Activated naive CD4-positive, alpha-beta T cell treated with anti-CD3 and anti-CD28 coated beads, Interleukin-2, amount 50 U/mL, for 16 hours (primary cell): ENCODE measurements at places on chromosomes 1 and 21.

DNA sequence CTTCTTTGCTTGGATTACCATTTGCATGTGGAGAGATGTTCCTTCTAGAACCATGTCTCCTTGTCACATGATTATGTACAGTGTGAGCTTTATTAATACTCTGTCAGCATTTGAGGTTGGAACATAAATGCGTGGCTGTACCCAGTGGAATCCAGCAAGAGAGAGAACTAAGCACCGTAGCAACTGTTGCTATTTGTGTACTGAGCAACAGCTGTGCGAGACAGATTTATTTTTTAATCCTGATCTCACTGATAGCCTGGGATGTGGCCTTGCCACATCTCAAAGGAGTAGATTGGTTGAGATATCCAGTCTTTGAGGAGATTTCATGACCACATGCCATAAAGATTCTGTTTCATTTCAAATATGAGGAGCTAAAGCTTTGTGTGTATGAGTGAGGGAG, 43.4 kb downstream of the KIF1B start:
- DNase-seq, result no peak

DNA sequence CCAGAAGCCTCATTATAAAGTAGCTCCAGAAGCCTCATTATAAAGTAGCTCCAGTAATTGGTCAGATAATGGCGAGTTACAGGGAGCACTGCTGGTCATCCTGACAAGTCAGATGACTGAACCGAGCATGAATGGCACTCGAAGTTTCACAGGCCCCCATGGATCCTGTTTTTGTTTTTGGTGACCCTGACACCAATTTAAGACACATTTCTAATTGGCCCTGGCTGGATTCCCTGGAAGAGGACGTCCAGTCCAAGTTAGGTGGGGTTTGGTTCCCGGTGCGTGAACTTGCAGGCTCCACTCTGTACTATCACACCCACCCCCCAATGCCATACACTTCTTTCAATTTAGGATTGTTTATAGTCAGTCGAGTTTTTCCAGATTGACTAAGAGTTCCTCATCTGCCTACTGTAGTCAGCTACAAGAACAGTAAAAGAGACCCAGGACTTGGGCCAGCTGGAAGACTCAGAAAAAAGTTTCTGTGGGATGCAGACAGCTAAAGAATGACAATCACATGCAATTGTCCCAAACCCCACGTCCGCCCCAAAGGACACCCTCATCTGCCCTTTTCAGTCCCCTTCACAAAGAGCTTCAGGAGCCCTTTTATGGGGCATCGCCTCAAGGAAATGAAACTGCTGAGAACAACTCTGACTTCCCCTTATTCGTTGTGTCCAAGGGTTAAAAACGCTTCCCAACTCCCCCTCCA, 2.7 kb downstream of the DHRS3 start:
- DNase-seq, result no peak

DNA sequence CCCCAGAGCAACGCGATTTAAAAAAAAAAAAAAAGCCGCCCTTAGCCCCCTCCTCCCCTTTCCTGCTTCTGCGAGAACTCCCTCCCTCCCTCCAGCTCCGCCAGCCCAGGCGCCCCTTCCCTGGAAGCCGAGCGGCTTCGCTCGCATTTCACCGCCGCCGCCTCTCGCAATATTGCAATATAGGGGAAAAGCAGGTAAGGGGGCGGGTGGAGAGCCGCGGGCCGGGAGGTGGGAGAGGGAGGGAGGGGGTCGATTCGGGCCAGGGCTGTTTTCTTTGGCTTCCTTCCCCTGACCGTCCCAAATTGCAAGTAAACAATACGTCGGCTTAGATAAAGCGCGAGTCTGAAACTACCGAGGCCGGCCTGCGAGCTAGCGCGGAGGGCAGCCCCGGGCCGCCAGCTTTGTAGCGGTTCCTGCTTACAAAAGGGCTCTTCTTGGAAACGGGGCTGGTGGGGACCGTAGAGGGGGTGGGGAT, 408 bp downstream of the LMO4 start:
- DNase-seq, result peak; percentile 30

DNA sequence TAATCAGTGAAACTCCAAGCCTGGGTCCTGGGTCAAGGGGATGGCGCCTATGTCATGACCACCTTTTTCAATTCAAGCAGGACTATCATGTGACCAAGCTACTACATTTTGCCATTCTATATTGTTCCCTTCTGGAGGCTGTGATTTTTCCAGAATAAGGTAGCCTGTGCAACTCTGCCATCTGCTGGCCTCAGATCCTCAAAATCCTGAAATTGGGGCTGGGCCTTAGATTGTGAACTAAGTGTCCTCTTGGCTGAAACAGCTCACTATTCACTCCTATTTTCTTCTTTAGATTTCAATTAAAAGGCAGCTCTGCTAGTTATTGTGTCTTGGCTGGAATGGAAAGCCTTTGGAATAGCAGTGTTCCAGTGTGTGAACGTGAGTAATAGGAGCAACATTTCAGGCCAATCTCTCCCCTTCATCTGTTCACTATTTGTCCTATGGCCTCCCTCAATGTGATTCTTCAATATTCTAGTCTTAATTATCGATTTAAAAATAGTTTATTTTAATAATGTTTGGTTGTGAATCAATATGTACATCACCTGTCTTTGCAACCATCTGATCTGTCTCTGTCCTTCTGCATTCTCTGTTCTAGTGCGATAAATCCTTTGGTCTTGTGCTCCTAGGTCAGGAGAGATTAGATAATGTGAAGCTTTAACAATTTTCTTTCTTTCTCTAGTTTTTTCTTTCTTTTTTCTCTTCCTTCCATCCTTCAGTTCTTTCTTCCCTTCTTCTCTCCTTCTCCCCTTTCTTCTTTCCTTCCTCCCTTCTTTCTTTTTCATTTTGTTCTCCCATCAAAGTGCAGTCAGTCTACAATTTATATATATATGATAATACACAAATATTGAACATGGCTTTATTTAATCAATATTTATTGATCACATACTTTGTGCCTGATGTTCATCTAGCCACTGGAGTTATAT, 69.8 kb downstream of the CR1 start:
- no peak for DNase-seq

- no peak for DNase-seq
These were observed 413.2 kb downstream of the PLA2G4A start for GRCh38 chr1:187241971-187242370.

- DNase-seq, result no peak
These were observed 646.9 kb upstream of the ZP4 start for GRCh38 chr1:238537641-238538040.

DNA sequence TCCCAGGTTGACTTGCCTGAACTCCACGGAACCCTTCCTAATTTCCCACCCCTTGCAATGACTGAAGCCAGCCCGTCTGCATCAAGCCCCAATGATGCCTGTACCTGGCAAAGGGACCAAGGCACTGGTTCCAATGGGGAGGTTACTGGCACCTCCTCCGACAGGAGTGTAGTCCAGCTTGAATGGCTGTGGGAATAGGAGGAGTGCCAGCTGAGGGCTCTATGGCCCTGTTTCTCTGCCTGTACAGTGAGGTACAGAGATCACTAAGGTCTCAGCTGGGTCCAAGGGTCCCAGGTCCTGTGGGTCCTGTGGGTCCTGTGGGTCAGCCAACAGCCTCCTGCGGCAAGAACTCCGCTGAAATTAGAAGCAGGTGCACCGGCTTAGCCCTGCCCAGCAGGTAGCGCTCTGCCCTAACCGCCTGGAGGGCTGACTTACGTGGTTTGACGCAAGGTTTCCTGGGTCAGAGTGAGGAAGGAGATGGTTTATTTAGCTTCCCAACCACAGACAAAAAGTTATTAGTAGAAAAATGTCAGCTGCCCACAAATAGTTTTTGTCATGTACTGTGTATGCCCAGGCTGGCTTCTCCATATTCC, 9.9 kb upstream of the SPRR4 start:
- DNase-seq, result no peak

GRCh38 chr1:147612366-147612765, 58.0 kb downstream of the ACP6 start:
- DNase-seq, result no peak

- no peak for DNase-seq
These were observed 55.2 kb upstream of the TARBP1 start for GRCh38 chr1:234533975-234534876.

GRCh38 chr1:217333939-217334338, 297.0 kb downstream of the GPATCH2 start:
- no peak for DNase-seq

- DNase-seq, result no peak
These were observed 256.8 kb upstream of the C1orf105 start for GRCh38 chr1:172163498-172164215.

DNA sequence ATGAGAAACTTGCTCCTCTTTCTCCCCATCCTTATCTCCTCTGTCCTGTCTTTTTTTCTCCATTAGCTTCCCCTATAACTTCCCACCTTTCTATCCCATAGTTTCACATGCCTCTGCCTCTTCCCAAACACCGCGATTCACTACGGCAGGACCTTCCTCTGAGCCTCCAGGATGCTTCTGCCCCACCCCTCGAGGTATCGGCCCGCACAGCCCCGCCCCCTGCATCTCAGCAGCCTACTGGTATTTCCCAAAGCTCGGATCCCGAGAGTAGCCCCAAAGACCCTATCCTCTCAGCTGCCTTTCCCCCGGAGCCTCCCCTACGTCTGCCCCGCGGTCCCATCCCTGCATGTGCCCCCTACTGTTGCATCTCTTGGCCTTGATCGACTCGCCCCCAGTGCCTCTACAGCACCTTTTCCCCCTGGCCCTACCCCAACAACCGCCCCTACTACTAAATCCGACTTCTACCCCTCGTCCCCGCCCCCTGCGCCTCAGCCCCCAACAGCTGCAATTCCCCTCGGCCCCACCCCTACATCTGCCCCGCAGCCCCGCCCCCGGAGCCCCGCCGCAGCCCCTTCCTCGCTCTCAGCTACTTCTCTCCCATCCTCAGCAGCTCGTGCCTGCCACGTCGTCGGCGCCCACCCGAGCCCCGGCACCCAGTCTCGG, 512 bp downstream of the PIAS3 start:
- DNase-seq, result peak; percentile 72

DNA sequence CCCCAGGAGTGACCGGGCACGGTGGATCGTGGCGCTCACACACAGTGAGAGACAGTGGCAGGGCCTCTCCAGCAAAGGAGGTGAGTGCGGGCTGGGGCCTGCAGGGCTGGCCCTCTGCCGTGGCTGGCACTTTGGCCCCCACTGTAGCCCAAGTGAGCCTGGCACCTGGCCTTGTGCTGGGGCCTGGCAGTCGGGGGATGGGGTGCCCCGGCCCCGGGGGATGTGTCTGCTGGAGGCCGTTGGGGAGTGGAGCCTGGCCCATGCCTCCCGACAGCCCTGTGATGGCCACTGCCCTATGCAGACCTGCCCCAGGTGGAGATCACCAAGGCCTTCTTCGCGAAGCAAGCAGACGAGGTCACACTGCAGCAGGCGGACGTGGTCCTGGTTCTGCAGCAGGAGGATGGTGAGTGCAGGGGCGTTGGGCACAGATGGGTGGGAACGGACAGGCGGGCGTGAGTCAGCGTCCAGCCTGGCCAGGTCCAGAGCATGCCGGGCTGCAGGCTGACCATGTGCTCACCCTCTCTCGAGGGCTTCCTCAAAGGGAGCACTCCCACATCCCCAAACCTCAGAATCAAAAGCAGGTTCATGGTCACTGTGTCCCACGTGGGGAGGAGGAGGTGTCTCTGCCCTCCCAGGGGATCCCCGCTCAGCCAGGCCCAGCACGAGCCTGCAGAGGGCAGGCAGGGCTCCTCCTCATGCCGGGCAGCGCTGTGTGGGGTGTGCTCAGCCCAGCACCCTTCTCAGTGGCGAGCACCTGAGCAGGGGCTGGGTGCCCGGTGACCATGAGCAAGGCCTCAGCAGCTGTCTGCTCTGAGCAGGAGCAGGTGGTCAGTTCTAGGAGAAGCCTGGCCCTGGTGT, 25.3 kb downstream of the ARHGEF16 start:
- DNase-seq, result no peak

DNA sequence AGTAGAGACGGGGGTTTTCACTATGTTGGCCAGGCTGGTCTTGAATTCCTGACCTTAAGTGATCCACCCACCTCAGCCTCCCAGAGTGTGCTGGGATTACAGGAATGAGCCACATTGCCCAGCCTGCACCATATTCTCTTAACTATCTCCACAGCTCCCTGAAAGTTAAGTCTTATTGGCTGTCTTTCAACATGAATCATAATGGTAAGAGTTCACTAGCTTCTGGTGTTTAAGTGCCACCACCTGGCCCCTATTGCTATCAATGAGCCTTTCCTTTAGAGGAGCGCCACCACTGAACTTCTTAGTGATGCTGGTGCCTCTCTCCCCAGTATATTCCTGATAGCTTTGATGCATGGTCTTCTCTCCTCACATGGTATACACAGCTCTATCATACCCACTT, 15.7 kb downstream of the ZFYVE9 start:
- no peak for DNase-seq

DNA sequence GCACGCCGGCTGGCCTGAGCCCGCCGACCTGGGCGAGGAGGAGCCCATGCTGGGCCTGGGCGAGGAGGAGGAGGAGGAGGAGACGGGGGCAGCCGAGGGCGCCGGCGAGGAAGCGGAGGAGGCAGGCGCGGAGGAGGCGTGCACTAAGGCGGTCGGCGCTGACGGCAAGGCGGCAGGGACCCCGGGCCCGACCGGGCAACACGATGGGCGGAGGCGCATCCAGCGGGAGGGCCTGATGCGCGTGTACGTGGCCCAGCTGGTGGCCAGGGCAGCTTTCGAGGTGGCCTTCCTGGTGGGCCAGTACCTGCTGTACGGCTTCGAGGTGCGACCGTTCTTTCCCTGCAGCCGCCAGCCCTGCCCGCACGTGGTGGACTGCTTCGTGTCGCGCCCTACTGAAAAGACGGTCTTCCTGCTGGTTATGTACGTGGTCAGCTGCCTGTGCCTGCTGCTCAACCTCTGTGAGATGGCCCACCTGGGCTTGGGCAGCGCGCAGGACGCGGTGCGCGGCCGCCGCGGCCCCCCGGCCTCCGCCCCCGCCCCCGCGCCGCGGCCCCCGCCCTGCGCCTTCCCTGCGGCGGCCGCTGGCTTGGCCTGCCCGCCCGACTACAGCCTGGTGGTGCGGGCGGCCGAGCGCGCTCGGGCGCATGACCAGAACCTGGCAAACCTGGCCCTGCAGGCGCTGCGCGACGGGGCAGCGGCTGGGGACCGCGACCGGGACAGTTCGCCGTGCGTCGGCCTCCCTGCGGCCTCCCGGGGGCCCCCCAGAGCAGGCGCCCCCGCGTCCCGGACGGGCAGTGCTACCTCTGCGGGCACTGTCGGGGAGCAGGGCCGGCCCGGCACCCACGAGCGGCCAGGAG, 7.2 kb upstream of the IBA57 start:
- DNase-seq, result no peak

GRCh38 chr1:58620259-58620658, 43.2 kb upstream of the TACSTD2 start:
- no peak for DNase-seq
